Activated naive CD4-positive, alpha-beta T cell treated with anti-CD3 and anti-CD28 coated beads, Interleukin-2, amount 50 U/mL, for 72 hours (primary cell): ENCODE measurements at places on chromosomes 2 and 18. TPM values are rescaled to one million over a fixed set of nuclear protein-coding genes. Genes with fewer than 3 reads are reported as not detected.

DNA sequence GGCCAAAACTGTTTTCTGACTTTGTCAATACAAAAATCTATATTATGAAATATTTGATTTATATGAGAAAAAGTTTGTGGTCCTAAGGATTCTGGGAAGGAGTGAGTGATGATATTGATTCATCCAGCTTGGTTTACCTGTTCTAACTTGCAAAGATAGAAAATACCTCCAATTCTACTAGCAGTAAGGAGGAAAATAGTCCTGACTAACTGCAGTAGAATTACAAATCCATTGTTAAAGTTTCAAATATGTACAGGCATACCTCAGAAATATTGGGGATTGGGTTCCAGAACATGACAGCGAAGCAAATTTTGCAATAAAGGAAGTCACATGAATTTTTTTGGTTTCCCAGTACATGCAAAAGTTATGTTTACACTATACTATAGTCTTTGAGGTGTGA, 158.8 kb upstream of the CYRIA start:
- no peak for DNase-seq

DNA sequence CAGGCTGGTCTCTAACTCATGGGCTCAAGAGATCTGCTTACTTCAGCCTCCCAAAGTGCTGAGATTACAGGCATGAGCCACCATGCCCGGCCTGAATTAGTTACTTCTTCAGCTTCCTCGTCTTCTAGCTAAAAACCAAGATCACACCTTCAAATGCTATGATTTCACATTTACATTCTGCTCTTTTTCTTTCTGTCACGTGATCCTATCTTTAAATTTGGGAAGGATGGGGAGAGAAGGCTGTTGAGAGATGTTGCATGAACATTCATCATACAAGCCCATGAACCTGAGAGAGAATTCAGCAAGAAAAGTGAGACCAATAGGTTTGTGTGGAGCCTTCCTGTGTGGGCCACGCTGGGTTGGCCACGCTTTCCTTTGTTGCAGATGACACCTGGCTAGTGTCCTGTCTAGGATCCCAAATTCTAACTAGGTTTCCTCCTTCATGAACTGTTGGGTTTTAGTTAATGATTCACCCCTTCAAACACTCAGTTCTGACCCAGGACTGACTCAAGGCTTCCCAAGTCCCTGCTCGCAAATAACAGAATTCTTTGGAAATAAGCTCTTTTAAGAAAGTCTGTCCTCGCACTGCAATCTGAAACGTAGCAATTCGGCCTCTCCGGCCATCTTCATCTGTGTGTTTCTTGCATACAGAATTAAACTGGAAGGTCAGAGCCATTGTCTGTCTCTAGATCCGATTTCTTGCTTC, 57.3 kb upstream of the CREB1 start:
- DNase-seq = no peak

DNA sequence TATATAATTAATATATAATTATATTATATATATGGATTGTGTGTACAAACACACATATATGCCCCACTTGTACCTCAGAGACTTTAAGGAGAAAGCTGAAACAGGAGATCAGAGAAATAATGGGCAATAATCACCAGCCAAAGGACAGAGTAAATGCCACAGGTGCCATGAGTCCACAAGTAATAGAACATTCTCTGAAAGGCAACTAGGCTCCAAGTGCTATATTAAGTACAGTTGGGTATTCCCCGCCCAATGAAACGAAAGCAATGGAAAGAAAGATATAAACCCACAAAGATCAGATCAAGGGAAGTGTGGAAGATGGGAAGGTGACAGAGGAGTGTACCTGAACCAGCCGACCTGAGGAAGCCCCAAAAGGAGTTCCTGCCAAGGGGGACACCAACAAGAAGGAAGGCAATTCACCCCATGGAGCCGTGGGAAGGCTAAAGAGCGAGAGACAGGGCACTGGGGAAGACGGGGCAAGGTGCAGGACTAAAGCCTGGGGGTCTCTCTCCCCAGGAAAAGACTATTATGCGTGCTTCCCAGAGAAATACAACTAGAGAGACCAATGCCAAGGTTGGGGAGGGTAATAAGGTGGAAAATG, 19.0 kb downstream of the DYM start:
- DNase-seq = no peak

The UGT1A8 gene
- total RNA-seq = not detected

GRCh38 chr18:41153871-41154270, 801.2 kb upstream of the PIK3C3 start:
- DNase-seq = no peak

- DNase-seq = no peak
Observed at GRCh38 chr2:80244905-80245584, 59.5 kb downstream of the LRRTM1 start.

The CDK15 gene
- not detected for total RNA-seq

DNA sequence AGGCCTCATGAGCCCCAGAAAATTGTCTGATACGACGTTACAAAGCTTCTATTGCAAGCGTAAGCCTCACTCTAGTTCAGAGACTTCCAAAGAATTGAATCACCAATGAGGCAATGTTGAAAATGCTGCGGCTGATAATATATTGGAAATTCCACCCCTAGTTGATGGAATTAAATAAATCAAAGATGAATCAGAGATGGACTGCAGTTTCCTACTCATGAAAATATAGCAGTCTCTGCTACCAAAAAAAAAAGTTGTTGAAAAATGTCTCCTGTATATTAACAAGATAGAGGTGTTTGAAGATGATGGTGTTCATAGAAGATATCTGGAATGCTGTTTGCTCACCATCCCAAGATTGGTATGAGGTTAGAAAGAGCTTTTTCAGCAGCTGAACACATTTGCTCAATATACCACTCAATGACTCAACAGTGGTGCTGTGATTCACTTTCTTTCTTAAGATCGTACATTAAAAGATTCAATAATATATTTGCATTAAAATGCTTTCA, 99.8 kb upstream of the ARHGAP28 start:
- no peak for DNase-seq

The RNF144A gene
- 57.5 TPM for total RNA-seq

DNA sequence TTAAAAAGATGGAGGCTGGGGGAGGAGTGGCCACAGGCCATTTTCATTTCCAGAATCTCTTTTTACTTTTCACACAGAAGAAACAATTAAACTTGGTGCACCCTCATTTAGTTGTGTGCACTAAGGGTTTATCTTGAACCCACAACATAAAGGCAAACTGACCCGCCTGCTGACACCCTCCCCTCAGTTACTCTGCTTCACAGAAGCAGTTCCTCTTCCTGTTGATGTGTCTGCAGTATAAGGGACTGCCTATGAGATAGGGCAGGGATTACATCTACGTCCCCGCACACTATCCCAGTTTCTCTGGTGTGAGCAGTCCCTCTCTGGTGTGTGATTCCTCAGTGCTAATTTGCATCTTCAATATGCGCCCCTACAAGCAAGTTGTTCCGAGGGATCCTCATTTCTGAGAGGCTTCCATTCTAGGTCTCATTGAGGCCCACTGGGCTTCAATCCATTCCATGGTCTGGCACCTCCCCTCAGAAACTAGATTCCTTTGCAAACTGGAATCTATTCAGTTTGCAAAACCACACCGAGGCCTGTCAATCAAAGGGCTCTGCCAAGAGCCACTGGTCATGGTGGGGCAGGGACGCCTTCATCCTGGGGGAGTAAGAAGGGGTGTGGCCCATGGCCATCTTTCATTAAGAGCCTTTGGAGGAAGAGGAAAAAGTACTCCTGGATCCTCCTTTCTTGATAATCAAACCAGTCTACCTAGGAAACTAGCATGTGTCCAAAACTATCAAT, 12.3 kb downstream of the CREG2 start:
- no peak for DNase-seq

The C2orf78 gene
- not detected for total RNA-seq

GRCh38 chr18:23963443-23964165, 51.0 kb upstream of the TTC39C start:
- no peak for DNase-seq

The CDH19 gene
- not detected for total RNA-seq

DNA sequence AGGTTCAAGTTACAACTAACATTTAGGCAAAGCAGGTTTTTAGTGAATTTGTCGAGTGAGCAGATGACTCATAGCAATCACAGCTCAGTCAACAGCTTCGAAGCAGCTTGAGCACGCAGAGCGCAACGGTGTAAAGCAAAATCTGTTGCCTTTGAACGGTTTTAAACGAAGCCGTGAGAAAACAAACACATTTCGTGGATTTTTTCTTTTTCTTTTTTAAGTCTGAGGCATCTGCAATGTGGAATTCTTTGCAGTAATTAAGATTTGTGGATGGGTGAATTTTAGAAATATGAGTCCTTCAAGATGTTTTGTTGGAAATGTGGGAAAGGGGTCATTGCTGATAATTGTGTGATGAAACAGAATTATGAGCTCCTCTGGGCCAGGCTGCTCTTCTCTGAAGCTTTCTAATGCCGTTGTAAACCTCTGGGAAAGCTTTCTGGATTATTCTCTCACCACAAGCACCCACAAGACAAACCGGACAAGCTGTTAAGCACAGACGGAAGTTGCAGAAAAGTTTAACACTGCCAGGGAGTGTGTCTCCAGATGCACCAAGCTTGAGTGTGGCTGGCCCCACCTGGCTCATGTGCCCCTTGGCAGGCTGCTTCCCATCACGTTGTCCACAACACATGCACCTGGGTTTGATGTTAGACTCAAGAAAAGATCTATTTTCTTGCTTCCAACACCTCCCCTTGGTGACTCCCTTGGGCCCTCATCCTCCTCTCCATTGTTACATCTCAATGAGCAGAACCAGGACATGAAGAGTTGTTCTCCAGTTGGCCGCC, 224.7 kb downstream of the ACKR3 start:
- DNase-seq = no peak

- no peak for DNase-seq
Observed at GRCh38 chr2:180374502-180375281, 367.6 kb upstream of the CWC22 start.

The CDH20 gene
- total RNA-seq = 0.09 TPM

- peak; percentile 33 for DNase-seq
Observed at GRCh38 chr18:8367217-8367988, 241.8 kb upstream of the RAB12 start.

DNA sequence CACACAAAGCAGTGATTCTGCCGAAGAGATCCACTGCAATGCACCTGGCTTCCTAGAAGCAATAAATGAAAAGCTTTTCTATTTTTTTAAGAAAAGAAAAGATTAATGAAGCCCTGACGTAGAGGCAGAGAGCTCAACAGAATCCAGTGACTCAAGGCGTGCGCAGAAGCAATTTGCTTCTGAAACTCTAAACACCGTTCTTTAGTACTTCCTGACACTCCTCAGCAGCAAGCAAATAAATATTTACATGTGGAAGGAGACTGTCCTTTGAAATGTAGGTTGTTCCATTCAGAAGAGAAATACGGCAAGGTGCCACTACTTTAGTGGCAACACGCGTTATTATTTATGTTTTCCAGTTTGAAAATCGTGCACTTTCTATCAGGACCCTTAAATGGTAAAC, 126.2 kb upstream of the ZNF516 start:
- DNase-seq = no peak

GRCh38 chr18:10490401-10491165, 35.2 kb upstream of the NAPG start:
- peak; percentile 59 for DNase-seq

DNA sequence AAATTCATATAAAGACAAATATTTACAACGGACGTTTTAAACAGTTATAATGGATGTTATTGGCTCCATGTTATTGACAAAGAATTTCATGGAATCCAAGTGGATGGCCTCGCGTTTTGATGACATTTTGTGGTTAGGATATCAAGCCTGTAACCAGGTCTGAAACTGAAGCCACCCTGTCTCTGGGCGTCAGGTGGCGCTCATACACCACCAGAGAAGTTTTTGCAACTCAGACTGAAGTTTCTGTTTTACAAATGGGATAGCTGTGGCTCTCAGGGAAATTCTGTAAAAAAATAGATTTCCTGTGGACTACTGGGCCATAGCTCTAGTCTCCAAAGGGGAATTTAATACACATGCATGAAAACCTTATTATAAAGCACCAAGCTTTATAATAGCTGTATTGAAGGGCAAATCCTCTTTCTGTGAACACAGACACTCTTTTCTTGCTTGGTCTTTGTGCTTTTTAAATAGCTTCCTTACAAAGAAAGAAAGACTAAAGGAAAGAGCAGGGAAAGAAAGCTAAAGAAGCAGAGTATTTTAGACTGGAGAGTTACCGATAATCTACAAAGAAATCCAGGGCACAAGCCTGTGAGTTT, 86.7 kb downstream of the C18orf54 start:
- DNase-seq = no peak

The ARHGAP25 gene
- total RNA-seq = 37.7 TPM

DNA sequence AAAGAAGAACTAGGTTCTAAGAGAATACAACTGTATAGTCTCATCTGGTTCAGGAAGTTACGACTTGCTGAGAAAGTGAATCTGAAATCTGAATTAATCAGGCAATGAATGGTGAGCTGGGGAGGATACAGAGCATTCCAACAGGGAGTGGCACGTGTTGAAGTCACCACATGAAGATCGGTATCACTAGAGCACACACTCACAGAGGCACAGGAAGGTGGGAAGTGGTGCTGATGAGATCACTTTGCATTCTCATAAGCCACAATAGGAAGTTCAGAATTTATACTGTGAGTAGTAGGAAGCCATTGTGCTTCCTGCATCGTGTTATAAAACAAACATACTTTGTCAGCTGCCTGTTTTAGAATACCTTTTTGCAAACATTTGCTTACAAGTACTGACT, 615.0 kb upstream of the DDX18 start:
- no peak for DNase-seq

DNA sequence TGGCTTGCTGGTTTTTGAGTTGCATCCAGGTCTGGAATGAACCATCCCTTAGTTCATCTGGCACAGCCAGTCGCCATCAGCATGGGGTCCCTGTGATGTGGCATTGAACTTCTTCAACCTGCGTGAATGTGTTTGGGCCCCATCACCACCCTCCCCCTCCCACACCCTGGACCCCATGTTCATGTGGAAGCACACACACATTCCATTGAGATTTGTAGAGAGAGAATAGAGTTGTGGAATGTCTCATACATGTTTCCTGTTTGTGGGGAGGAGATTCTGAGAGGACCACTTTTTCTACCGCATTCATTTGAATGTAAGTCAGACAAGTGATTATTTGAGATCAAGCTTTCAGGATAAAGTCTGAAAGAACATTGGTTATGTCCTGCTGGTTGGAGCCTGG, 117.6 kb upstream of the EML6 start:
- no peak for DNase-seq

The VIL1 gene
- not detected for total RNA-seq

GRCh38 chr2:39435741-39436591, 1.1 kb downstream of the MAP4K3 start:
- no peak for DNase-seq

GRCh38 chr2:233241803-233242202, 9.7 kb upstream of the ATG16L1 start:
- no peak for DNase-seq

The ANKRD53 gene
- total RNA-seq = not detected

- DNase-seq = no peak
Observed at GRCh38 chr2:237320801-237321560, 93.0 kb downstream of the COL6A3 start.

DNA sequence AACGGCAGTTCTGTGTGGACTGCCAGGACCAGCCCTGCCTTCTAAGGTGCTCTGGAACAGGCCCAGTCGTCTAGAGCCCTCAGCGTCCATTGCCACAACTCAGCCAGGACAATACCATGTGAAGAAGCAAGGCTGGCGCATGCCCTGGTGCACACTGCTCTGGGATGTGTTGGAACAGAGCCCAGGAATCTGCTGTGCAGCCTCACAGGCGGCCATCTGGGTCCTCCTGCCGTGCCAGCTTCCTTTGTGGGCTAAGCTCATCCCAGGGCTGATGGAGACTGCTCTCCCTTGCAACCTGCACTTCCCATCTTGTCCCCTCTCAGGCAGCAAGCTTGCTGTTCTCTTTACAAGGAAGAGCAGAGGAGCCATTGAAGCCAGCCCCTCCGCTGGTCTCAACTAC, 246.4 kb upstream of the PXDN start:
- no peak for DNase-seq
